Neuronal stem cell (in vitro differentiated cells): ENCODE measurements at places on chromosomes 13 and 19.

GRCh38 chr19:21568816-21569493 is 63.6 kb downstream of the ZNF429 start:
- DNase-seq: no peak

- no peak for DNase-seq
These were observed 17.3 kb downstream of the ANKRD24 start for GRCh38 chr19:4199699-4200293.

GRCh38 chr13:113538689-113539058 is 45.9 kb upstream of the TFDP1 start:
- DNase-seq: no peak

- no peak for DNase-seq
These were observed 419.4 kb upstream of the MIR17HG start for GRCh38 chr13:90928109-90928508.

- no peak for DNase-seq
These were observed 34.0 kb downstream of the WDR87 start for GRCh38 chr19:37872383-37872782.

DNA sequence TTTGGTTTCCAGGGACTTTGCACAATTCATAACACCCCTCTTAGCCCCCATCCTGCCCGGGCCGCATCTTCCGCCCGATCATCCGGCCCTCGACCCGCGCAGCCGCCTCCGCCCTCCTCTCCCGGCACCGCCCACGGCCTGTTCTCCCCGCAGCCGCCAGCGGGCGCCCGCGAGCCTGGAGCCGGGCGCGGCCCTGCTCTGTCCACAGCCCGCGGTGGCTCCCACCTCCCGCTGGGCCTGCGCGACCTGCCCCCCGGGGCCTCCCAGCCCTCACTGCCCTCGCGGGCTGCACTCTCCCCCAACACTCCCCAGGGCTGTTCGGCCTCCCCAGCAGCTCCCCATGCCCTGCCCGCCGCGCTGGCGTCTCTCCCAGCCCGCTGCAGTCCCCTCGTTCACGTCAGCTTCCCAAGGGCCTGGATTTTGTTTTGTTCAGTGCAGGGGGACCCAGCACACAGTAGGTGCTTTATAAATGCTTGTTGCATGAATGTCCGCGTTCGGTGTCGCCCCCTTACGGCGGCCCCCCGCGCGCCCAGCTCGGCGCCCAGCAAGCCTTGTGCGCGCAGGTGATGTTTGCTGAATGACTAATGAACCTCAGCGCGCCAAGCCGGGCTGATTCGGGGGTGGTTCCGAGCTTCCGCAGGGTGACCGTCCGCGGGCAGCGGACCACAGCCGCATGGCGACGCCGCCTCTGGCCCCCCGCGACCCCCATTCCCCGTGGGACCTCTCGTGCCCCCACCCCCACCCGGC is 4.6 kb upstream of the APC2 start:
- peak; percentile 80 for DNase-seq

DNA sequence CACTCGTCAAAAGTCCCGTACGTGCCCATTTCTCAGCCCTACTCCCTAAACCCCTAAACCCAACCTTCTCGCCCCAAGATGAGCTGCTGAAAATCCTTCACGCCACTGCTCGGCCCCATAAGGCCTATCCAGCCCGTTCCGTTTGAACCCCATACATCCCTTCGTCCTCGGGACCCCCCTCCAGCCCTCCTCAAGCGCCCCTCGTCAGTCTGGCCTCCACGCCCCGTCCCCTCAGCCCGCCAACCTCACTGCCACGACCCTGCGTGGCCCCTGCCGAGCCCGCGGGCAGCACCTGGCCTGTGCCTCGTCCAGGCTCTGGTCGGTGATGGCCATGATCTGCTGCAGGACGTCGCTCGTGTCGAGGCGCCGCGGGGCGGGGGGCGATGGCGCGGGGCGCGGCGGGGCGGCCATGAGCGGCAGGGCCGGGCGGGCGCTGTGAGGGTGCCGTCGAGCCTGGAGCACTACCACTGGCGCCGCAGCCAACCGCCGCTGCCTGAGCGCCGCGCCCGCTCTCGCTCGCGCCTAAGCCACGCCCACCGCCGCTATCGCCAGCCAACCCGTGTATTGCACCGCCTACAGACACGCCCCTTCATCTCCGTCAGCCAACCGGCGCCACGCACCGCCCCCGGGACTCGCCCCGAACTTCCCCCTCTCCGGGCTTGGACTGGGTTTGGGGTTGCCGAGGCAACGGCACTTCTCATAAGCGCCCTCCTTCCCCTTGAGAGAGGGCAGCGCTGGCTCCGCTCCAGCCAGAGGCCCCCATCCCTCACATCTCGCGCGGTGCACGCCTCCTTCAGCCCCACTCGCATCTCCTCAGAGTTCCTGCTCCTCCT is at the start of gene PBX4:
PBX4 (minus strand) TSS at position 469 of the 833 bp plus-strand sequence; CDS start at position 411, 58 bp downstream.
- peak; percentile 93 for DNase-seq

GRCh38 chr13:73174521-73175010 is 115.8 kb downstream of the KLF5 start:
- DNase-seq: no peak

DNA sequence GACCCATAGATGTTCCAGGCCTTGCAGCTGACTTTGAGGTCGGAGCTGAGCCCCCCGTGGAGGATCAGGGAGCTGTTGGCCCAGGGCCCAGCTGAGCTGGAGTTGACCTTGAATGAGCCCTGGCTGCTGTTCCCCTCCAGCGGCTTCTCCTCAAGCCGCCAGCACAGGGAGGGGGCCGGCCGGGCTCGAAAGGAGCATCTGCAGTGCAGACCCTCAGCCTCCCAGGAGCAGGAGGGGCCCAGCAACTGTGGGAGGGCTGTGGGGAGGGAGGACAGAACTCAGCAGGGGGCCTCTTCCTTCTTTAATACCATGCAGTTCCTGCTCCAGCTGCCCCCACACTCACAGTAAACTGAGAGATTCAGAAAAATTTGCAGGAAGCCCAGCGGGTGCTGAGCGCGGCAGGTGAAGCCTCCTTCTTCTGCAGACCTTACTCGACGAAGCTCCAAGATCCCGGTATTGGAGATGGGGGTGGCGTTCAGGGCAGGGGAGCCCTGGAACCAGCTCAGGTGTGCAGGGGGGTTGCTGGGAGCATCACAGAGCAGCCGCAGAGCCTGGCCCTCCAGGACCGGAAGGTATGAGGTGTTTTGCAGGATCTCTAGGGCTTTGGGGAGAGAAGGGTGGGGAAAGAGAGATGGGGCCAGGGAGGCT is 2.6 kb downstream of the SIGLEC5 start:
- no peak for DNase-seq

DNA sequence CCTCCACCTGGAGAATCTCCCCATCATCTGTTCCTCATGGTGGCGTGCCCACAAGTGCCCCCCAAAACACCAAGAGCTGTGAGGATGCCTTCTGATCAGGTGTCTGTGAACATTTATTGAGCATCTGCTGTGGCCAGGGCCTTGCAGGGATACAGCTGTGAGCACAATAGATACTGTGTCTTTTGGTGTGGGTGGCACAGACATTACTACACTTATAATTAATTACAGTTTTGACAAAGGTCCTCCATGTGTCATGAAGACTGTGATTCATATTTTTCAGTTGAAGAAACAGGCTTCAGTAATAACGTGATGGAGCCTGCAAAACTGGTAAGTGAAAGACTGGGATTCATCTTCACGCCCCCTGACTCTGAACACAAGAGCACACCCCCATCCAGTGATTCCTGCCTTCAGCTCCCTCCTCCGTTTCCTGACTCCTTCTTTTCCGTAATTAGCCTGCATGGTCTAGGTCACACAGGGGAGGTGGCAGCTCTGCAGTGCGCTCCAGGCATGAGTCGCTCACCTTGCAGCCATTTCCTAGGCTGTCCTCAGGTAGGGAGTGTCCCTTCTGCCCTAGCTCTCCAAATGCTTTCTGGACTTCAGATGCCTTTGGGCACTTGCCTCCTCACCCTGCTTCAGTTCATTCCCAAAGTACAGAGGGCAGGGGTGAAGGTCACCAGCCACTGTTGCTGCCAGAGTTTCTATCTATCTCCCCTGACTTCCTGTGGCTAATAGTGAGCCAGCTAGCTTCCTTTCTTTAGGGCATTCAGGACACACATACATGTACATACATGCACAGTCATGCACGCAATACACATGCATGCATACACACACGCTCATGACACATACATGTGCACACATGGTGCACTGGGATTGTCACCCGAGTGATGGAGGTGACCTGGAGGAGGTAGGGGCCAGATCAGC is 66.5 kb downstream of the SIAH3 start:
- DNase-seq: no peak

GRCh38 chr13:98445340-98446233 is 131.3 kb downstream of the STK24 start:
- DNase-seq: peak; percentile 54

GRCh38 chr13:50236898-50237318 is 221.7 kb downstream of the KCNRG start:
- no peak for DNase-seq

GRCh38 chr13:74530011-74530410 is 395.8 kb upstream of the KLF12 start:
- no peak for DNase-seq
